ENCODE measurements at places on chromosomes 2 and 18.

DNA sequence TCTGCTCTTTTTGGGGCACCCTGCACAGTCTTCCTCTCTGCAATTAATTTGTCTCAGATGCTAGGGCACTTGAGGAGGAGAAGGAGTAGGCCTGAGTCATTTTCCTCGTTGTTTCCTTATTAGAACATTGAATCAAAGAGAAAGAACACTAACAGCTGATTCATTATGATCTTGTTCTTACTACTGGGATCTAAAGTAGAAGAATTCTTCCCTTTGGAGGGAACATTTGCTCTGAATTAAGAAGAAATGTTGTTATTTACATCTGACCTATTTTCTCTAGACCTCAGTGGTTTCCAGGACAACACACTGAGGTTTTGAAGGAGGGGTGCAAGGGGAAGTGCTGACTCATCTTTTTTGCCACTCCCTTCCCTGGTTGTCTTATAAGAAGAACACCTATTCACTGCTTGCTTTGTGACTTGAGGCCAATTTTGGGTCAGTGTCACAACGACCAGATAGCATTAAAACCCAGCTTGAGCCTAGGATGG is 24.3 kb upstream of the STAT1 start:
- no peak for DNase-seq

DNA sequence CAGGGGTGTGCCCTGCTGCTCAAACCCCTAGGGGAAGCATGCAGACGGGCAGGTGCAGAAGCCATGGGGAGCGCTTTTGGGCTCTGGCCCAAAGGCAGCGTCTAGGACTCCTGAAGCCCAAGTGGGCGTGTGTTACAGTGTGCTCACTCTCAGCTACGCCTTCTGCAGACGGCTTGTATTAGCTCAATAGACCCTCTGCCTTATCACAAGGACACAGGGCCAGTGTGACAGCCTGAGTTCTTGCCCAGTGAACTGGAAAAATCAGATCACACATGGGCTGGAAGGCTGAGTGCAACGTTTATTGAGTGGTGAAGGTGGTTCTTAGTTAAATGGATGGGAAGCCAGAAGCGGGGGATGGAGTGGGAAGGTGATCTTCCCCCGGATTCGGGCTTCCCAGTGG is 210.9 kb downstream of the CDH20 start:
- no peak for DNase-seq

GRCh38 chr18:50128506-50129271 is 66.3 kb downstream of the MYO5B start:
- no peak for DNase-seq

DNA sequence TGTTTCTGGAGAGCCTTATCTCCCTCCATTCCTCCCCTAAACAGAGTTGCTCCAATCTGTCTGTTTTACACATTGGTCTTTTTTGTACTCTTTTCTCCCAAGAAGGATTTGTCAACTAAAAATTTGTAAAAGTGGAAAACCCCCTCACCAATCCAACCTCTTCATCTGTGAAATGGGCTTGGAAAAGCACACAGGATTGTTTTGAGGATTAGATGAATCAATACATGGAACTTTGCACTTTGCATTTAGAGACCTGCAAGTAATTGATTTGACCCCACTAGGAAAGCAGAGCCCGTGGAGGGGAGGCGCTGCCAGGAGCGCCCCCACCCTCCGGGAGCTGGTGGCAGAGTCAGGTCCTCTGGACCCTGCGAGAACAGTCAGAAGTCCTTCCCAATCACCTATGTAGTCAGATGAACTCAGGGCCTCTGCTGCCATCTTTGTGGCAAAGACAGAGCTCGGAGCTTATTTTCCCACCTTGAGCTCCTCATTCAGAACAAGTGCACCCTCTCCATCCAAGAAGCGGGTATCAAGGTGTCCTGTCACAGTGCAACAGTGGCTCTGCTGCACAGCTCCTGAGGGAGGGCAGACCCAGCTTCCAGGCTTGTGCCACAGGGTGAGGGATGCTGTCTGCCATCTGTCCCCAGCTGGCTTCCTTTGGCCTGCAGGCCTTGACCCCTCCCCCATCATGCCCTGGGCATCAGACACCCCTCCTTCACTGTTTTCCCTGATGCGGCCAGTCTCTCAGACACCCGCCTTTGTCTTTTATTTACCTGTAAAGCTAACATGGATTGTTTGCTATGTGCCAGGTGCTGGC is 1.7 kb upstream of the TMEM185B start:
- no peak for DNase-seq

DNA sequence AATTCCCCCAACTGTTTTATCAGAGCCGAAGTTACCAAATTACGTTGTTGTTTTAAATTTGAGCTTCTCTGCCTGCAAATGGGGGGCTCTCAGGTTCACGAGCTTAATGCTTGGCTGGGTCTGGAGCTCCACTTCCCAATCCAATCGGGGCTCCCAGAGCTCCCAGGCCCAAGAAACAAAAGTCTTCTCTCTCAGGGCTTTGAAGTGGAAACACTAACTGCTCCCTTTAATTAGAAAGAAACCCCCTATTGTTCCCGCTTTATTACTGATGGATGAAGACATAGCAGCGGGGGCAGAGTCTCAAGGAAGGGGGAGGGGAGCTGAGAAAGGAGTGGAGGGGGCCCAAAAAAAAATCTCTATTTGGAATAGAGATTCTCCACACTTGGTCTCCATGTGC is 15.6 kb upstream of the PKDCC start:
- DNase-seq: no peak

GRCh38 chr18:12516049-12516630 is 108.4 kb downstream of the PRELID3A start:
- no peak for DNase-seq

Data from H54 (cell line).